Ecto neural progenitor cell (in vitro differentiated cells): ENCODE measurements at places on chromosomes 3 and 15.

GRCh38 chr3:58962816-58963215 is 87.0 kb downstream of the CFAP20DC start:
- DNase-seq, result no peak

GRCh38 chr3:45659661-45660566 is 29.3 kb upstream of the SACM1L start:
- peak; percentile 69 for DNase-seq

DNA sequence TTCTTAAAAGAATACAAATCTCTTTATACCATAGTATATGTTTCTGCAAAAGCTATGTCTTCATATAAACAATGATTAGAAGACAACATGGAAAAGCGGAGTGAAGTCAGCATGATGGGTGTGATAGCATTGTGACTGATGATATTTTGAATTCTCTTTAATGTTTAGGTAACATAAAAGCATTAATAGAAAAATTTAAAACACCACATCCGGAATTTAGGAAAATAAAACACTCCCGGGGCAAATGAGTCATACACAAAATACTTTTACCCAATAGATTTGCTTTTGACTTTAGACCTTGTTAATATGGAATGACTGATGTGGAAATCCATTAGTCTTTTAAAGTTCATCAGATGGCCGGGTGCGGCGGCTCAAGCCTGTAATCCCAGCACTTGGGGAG is 134.7 kb downstream of the P3H2 start:
- DNase-seq, result no peak

DNA sequence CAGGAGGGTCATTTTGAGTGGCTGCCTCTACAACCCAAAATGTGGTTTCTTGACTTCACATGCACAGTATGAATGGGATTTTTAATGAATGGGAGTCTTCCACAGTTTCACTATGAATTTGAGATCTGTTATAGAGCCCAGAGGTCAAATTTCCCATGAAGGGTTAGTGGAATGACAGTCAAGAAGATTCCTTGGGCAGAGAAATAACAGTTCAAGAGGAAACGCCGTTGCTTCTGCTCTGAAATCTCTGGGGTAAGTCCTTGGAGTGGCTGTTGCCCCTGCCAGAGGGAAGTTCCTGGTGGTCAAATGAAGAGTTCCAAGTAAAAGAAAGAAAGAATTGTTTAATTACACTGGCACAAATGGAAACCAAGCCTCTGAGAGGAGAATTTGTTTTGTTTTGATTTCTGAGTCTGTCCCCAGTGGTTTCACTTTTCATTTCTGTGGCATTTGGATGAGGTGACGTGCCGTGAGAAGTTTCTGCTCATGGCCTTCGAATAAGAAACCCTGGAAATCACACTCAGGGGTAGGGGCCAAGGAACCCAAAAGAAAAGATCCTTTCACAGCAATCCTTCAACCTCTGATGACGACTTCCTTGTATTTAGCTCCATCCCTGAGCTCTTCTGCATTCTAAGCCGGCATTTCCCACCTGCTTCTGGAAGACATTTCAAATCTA is 77.5 kb upstream of the IL12A start:
- DNase-seq, result no peak

DNA sequence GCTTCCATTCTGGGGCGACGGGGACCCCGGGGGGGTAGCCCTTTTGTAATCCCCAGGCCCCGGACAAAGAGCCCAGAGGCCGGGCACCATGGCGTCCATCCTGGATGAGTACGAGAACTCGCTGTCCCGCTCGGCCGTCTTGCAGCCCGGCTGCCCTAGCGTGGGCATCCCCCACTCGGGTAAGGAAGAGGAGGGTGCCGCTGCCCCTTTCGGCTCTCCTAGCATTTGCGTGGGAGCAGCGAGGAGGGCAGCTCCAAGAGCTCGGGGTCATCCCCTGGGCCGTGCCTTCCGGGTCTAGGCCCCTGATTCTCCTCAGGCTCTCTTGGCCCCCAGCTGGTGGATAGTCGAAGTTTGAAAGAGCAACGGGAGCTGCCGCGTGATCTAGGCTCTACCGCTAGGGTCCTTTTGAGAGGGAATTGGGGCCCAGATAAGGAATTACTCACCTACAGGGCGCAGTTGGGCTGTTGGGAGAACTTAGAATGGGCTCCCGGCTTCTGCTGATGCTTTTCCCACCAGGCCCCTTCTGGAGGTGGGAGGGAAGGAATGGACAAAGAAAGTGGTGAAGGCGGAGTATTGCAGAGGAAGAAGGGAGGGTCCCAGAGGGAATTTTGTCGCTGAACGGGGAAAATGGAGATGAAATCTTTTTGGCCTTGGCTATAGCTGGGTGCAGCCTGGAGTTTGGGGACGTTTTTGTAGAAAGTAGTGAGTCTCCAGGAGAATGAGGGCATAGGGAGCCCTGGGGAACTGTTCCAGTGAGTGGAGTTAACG is 615 bp downstream of the VPS18 start:
- peak; percentile 79 for DNase-seq

DNA sequence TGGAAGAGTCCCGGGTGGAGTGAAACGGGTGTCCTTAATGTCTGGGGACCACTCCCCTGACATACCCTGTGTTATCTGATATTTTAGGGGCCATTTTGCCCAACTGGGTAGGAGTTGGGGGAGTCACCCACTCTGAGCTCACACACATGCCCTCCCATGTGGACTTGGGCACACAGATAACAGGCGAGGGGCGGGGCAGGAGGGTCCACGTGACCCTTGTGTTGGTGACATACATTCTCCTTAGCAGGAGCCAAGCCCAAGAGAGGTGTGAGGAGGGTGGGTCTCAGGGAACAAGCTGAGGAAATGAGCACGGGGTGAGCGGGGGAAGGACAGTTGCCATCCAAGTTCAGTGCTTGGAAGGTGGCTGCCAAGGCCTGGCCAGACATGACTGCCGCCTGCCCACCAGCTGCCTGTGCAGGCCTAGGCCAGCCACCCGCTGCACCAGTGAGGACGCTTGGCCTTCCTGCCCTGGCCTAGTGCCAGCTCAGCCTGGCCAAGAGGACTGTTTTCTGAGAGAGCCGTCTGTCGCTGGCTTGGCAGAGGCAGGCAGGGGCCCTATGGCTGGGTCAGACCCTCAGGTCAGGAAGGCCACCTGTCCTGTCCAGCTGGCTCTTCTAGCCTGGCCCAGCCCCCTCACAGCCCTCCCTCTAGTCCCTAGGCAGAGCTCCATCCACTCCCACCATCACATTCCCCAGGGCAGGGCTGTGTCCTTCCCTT is 31.3 kb upstream of the TMEM115 start:
- DNase-seq, result no peak

GRCh38 chr3:71152039-71152891 is 431.3 kb downstream of the FOXP1 start:
- no peak for DNase-seq

- DNase-seq, result no peak
These were observed 6.8 kb downstream of the VILL start for GRCh38 chr3:37997342-37997741.

DNA sequence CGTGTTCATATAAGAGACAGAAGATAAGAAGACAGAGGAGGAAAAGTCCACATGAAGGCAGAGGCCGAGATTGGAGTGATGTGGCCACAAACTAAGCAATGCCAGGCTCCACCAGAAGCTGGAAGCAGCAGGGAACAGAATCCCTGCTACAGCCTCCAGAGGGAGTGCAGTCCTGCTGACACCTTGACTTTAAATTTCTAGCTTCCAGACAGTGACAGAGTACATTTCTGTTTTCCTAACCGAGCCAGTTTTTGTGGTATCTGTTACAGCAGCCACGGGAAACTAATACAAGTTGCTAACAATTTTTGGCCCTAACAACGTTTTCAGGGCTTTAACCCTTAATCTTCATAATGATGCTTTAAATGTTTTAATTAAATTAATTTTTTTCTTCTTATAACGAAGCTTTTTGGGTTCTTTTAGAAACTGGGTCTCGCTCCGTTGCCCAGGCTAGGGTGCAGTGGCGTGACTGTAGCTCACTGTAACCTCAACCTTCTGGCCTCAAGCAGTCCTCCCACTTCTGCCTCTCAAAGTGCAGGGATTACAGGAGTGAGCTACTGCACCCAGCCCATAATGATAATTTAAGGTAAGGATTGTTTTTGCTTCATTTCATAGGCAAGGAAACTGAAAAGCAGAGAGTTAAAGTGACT is 202.3 kb upstream of the PROK2 start:
- DNase-seq, result no peak

DNA sequence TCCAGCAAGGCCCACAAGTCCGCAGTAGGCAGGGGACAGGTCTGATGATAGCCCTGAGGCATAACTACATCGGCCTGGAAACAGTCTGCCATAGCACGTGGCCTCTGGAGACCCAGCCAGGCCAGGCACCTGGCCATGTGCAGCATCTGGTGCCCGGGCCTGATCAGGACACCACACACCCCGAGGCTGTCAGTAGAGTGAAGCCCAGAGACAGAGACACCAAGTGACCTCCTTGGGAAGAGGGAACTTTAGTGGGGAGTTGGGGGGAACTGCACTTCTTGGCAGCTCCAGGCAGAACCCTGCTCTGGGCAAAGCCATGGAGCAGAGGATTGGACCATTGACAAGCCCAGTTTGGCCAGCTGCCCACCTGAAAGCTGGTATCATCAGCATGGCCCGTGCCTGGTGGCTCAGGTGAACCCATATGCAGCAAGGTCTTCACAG is 1.2 kb downstream of the SHISA5 start:
- DNase-seq, result no peak

DNA sequence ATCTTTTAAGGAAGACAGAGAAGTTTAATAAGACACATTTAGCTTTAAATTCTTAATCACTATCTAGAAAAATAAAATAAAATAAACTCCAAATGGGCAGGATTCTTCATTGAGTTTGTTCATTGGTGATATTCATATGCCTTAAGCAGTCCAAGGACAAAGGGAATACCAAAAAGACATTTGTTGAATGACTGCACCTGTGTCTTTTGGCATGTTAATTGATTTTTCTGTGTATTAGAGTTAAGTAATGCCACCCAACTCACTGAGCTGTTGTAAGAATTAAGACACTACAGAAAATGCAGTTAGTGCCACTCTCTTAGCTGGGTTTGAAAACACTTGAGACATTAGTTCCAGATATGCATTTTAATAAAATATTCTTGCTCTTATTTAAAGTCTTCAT is 683.6 kb upstream of the ROBO1 start:
- no peak for DNase-seq

GRCh38 chr3:189325454-189325853 is 153.7 kb downstream of the TPRG1 start:
- DNase-seq, result no peak

GRCh38 chr3:141828890-141829289 is 47.6 kb upstream of the ATP1B3 start:
- DNase-seq, result no peak

- DNase-seq, result peak; percentile 29
These were observed 592 bp downstream of the PGPEP1L start for GRCh38 chr15:99006904-99007495.

- DNase-seq, result no peak
These were observed 121.6 kb downstream of the TFDP2 start for GRCh38 chr3:142027735-142028134.

- DNase-seq, result peak; percentile 34
These were observed 32.8 kb downstream of the XXYLT1 start for GRCh38 chr3:195238081-195238571.

DNA sequence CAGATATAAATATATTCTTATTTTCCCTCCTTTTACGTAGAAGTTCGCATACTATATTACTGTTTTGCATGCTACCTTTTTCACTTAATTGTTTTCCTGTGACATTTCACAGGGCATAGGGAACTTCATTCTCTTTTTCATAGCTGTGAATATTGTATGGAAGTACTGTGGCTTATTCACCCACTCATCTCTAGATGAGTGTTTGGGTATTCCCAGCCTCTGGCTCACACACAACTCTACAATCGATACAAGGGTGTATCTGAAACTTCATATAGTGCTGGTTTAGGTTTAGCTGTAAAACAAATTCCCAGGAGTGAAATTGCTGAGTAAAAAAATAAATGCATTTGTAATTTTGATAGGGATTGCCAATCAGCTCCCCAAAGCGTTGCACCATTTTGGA is 55.3 kb upstream of the MAGI1 start:
- DNase-seq, result no peak

DNA sequence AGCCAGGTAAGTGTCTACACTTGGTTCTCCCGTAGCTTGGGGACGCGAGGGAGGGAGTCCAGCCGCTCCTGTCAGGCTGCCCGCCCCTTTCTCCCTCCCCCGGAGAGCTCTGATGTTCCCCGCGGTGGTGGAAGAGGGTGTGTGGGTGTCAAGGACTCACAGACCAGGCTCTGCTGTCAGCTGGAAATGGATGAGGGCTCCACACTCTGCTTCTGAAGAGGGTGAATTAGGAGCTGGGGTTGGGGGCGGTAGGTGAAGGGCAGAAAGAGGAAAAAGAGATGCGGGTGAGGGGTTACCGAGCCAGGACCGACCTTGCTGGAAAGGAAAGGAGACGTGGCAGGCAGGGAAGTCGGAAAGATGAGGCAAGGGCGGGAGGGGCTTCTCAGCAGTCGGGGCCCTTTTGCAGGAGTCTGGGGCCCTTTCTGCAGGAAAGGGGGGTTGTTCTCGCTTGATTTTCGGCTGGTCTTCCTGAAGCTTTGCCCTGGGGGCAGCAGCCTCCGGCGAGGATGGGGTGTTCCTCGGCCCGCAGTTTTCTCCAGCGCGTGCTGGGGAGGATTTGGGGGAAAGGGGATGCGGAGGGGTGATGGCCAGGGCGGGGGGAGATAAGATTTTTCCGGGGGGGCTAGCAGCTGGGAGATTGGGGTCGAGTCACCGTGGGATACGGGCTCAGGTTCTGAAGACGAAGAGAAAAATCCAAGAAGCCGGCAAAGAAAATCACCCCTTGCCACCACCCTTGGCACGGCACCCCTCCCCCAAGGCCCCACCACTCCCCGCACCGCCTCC is 602 bp upstream of the BAHD1 start:
- peak; percentile 72 for DNase-seq

GRCh38 chr3:177451864-177452830 is 254.9 kb upstream of the TBL1XR1 start:
- DNase-seq, result no peak

DNA sequence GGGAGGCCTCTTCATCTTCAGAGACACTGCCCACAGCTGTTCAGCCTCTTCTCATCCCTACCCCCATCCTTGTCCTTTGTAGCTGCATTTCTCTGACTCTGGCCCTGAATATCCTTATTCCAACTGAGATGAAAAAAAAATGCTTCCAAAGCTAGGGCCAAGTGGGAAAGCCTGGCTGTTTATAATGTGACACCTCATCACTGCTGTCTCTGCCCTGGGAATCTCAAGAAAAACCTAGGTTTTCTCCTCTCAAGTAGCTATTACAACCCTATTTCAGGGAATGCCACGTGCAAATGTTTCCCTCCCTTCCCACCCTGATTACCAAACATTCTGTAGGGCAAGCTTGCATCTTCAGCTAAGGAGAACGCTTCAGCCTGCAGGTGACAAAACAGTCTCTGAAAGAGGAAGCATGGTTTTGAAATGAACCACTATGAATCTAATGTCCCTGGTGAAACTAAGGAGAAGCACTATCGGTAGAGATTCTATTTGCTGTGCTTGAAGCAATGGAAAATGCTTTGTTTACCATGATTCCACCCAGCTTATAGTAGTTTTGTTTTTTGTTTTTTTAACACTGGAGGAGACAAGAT is 65.4 kb downstream of the USF3 start:
- no peak for DNase-seq

DNA sequence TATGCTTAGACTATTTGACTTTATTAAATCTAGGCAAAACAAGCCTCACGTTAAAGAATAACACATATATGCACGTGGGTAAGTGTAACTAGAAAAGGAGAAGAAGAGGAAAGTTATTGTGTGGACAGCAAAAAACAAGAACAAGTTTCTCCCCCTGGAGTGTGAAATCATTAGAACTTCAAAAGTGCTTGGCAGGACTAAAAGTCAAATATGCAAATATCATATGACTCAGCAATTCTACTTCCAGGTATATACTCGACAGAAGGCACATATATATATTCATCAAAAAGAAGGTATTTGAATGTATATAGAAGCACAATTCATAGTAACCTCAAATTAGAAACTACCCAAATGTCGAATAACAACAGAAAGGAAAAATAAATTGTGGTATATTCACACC is 68.9 kb upstream of the STXBP5L start:
- no peak for DNase-seq
